ENCODE measurements at places on chromosomes 3 and 15. TPM values are rescaled to one million over a fixed set of nuclear protein-coding genes. Genes with fewer than 3 reads are reported as not detected.

The ATXN7 gene
- 6.3 TPM for total RNA-seq

The CSPG4 gene
- total RNA-seq: 4.7 TPM

The TJP1 gene
- 149 TPM for total RNA-seq

The FOXP1 gene
- total RNA-seq: 27.7 TPM

The LRRIQ4 gene
- not detected for total RNA-seq

The IQCF5 gene
- total RNA-seq: not detected

The COL8A1 gene
- total RNA-seq: 462 TPM

The PPARG gene
- 101 TPM for total RNA-seq

The ARHGEF26 gene
- 1.3 TPM for total RNA-seq

The GOLGA8O gene
- total RNA-seq: 0.16 TPM

The KLF15 gene
- total RNA-seq: 0.49 TPM

The HTR3C gene
- total RNA-seq: not detected

All from bladder microvascular endothelial cell (primary cell).